ENCODE measurements at places on chromosomes 16 and 17.

- DNase-seq, result no peak
Observed at GRCh38 chr17:5024604-5025003, 10.6 kb downstream of the SLC52A1 start.

GRCh38 chr17:19867079-19867328 lies 732 bp downstream of the ULK2 start:
- peak; percentile 16 for DNase-seq

- DNase-seq, result no peak
Observed at GRCh38 chr16:63361032-63361624, 1324.9 kb upstream of the CDH8 start.

GRCh38 chr16:49740256-49740655 lies 115.7 kb downstream of the ZNF423 start:
- no peak for DNase-seq

- no peak for DNase-seq
Observed at GRCh38 chr17:37179893-37180292, 195.9 kb upstream of the C17orf78 start.

GRCh38 chr16:9039210-9039609 lies 52.2 kb upstream of the HAPSTR1 start:
- no peak for DNase-seq

- DNase-seq, result no peak
Observed at GRCh38 chr17:42577140-42577531, 393 bp downstream of the PSMC3IP start.

DNA sequence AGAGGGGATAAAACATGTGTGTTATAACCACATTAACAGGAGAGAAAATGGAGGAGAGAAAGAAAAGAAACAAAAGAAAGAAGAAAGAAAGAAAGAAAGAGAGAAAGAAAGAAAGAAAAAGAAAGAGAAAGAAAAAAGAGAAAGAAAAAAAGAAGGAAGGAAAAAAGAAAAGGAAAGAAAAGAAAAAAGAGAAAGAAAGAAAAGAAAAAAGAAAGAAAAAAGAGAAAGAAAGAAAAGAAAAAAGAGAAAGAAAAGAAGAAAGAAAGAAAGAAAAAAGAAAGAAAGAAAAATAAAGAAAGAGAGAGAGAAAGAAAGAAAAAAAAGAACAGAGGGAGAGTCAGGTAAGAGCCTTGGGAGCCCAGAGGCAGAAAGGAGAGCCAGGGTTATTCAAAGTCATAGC lies 446.6 kb upstream of the ASIC2 start:
- DNase-seq, result no peak

DNA sequence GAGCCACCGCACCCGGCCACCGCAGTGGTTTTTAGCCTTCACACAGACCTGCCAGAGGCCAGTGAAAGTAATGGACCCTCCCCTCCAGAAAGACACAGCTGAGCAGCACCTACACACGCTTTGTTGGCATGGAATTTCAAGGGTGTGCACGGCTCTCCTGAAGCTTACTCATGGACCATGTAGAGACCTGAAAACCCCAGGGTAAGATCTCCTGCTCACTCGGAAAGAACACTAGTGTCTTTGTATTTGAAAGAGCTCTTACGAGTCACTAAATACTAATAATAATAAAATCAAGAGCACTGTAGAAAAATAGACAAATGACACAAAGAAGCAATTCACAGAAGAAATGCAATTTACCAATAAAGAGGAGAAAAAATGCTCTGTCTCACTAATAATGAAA lies 20.0 kb downstream of the SLC43A2 start:
- no peak for DNase-seq

DNA sequence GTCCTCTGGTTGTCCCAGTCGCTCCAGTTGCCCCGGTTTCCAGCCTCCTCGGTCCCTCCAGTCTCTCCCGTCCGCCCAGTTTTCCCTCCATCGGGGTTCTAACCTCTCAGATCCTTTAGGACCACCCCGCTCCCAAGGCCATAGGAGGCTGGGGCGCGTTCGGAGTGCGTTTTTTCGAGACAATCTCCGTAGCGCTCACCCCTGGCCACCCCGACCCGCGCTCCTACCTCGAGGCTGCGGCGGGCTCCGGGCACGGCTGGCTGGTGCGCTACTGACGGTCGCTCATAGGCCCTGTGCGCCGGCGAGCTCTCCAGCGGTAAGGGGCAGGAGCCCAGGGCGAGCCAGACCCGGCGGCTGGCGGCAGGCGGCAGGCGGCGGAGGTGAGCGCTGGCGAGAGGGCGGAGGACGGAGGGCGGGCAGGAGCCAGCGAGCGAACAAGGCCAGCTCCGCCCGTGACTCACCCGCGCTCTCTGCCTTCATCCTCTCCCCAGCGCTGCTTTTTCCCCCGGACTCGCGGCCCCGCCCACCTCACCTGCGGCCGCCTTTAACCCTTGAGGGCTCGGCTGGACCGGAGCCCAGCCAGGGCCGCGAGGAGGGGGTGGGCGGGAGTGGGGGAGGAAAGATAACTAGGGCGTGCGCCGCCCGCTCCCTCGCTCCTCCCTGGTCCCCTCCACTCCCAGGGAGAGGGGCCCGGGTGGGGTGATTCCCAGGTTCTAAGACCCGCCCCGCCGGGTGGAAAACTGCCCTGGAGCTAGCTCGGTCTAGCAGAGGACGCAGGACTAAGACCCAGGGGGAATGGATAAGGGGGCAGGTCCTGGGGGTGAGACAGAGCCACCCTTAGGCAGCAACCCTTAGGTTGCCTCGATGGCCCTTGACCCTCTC lies at the start of gene SP6:
SP6 (minus strand) TSS at position 472 of the 882 bp plus-strand sequence. CDS start 2,734 bp downstream, outside the sequence.
- DNase-seq, result peak; percentile 55

DNA sequence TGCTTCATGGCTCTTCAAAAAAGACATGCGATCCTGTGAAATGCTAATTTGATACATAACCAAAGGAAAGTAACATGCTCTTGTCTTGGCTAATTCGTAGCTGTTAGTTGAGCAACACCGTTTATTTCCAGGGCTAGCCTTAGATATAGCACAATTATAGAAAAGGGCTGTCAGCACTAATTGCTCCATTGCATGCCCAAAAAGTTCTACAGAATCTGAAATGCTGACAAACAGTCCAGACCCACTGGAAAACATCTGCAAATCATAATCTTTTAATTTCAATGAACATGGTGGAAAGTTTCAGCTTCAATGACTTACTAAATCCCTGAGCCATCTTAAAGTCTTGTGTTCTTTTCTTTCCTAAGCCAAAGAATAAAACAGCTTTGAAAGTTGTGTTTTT lies 42.9 kb upstream of the NUDT7 start:
- DNase-seq, result no peak

DNA sequence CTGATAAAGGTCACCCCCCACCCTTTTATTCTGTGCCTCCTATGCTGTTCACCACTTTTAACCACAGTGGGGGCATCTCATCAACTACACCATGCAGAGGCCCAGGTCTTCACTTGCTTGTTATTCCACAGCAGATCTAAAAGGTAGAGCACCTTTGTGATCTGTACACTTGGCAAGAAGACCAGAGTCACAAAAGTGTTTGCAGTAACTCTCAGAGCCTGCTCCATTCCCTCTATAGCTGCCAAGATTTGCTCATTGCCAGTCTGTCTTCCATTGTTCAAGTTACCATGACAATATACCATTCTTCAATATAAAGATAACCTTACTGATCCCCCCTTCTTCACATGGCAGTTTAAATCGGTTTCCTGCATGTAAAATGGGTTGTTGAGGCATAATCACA lies 180.0 kb downstream of the TOX3 start:
- no peak for DNase-seq

DNA sequence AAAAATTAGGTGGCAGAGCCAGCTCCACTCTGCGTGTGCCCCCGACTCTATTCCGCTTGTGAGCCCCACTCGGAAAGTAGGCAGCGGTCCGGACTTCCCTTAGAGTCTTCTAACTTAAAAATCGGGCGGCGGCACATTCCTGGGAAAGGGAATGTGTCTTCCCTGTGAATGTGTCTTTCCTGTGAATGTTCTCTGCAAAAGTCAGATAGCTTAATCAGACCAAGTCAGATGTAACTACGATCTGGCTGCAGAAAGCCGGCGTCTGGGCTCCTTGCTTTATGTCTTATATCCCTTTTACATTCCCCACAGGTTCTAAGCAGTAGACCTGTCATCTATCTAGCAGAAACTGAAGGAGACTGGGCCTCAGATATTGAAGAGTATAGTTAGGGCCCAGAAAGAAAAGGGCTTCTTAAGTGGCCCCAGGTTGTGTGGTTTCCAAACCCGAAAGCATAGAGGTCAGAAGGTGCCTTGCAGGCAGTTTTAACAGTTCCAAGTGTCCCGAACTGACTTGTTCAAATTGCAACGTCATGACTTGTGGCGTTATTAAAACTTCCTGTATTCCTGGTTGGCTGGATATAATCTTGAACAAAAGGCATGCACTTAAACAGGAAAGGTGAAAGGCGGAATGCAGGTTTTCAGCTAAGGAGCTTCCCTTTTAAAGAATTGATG lies 601 bp downstream of the PHKB start:
- DNase-seq, result no peak

- no peak for DNase-seq
Observed at GRCh38 chr16:79834720-79835119, 234.2 kb upstream of the MAF start.

DNA sequence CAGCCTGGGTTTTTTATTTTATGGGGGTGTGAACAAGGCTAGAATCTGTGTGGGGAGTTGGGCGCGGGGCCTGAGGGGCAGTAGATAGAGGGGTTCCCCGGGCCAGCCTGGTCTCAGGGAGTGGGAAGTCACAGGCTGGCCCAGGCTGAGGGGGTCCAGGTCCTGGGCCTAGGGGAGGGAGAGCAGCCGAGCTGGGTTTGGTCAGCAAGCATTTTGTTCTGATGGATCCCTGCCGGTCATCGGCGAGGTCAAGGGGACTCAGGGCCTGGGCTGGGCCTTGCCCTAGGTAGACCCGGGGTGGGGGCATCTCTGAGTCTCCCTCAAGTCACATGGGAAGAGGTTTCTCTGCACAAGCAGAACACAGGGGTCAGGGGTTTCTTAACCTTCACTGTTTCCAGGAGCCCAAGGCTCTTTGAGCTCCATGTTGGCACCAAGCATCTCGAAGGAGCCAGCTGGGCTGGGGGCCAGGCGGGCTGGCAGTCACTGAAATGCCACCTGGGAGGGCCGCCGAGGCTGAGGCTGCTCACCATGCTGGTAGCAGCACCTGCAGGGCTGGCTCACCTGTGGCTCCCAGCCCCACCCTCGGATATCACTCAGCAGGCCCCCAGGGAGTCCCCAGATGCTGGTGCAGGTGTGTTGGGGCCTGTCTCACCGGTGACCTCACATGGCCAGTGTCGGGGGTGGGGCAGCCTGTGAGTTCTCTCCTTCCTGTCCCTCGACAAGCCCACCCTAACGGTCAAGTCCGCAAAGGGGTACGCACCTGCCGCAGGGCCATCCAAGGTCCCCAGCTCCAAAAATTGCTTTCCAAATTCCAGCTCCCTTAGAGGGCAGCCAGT lies 41.0 kb downstream of the SLC7A5 start:
- peak; percentile 40 for DNase-seq

DNA sequence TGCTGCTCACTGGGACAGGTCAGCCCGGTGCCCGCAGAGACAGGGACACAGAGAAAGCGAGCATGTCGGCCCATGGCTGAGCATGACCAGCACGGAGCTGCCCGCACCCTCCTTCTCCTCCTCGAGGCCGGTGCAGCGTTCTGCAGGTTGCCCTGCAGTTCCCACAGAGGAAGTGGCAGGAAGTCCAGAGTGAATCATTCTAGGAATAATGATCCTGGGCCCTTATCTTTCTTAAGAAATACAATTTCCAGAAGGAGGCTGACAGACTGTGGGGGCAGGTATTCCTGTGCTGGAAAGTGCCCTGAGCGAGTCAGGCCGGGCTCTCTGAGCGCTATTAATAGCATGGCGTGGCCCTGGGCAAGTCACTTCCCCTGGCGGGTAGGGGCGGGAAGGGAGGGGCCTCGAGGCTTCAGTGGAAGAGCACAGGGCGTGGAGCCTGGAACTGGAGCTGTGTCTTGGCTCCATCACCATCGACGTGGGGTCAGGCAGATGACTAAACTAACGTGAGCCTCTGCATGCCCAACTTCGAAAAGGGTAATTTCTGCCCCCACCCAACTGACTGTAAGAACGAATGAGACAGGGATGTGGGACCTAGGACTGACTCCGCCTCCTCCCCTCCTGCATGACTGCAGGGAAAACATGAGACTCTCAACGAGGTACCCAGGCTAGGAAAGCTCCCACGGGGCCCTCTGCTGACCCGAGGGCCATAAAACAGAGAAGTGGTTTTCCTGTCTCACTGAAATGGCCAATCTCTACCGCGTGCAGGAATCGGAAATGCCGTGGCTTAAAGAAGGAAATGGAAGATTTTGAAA lies 9.8 kb downstream of the TMEM204 start:
- peak; percentile 37 for DNase-seq

GRCh38 chr17:10034719-10035475 lies 129.8 kb upstream of the RCVRN start:
- DNase-seq, result no peak

All from activated T-cell treated with anti-CD3 and anti-CD28 coated beads for 4 hours (primary cell).